Activated T-helper 1 cell treated with anti-CD3 and anti-CD28 coated beads, Interleukin-2, amount 50 U/mL, for 16 hours (primary cell): ENCODE measurements at places on chromosomes 2 and 18.

GRCh38 chr2:237190966-237191713 is 105.5 kb downstream of the COPS8 start:
- no peak for DNase-seq

DNA sequence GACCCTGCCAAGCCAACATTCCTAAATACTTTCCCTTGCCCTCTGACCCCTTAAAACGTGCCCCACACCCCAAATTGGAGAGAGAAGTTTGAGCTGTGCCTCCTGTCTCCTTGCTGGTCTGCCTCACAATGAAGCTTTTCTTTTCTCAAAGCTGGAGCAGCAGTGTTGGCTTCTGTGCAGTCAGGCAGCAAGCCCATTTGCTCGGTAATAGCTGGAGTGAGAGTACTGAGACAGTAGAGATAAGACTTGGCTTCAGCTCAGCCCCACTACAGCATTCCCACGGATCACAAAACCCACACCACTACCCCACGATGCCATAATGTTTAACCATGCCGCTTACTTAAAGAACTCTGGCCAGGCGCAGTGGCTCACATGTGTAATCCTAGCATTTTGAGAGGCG is 73.0 kb downstream of the NCAPH start:
- DNase-seq, result no peak

GRCh38 chr2:101082998-101083397 is 68.2 kb downstream of the TBC1D8 start:
- DNase-seq, result no peak

DNA sequence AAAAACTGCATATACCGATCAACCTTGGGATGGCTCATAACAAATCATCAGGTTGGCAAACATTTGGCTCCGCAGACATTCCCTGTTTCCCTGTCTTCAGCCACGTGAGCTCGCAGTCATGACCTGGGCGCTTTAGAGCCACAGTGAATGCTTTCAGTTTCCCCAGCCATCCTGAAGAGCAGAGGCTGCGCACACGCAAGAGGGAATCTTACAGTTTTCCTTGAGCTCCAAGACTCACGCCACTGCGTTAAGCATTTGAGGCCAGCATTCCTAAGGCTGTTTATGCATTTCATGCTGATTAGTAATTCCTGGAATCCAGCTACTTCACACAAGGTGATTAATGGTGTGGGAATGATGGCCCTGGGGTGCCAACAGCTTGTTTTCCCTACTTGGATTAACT is 95.1 kb downstream of the MTCL1 start:
- DNase-seq, result no peak

- DNase-seq, result no peak
These were observed 82.0 kb downstream of the GPD2 start for GRCh38 chr2:156518138-156518537.

GRCh38 chr18:31206071-31206470 is 43.4 kb upstream of the DSC1 start:
- DNase-seq, result no peak

GRCh38 chr2:27261241-27261925 is 1.5 kb downstream of the SLC30A3 start:
- DNase-seq, result no peak

- DNase-seq, result no peak
These were observed 62.0 kb downstream of the MBD2 start for GRCh38 chr18:54162431-54162830.

DNA sequence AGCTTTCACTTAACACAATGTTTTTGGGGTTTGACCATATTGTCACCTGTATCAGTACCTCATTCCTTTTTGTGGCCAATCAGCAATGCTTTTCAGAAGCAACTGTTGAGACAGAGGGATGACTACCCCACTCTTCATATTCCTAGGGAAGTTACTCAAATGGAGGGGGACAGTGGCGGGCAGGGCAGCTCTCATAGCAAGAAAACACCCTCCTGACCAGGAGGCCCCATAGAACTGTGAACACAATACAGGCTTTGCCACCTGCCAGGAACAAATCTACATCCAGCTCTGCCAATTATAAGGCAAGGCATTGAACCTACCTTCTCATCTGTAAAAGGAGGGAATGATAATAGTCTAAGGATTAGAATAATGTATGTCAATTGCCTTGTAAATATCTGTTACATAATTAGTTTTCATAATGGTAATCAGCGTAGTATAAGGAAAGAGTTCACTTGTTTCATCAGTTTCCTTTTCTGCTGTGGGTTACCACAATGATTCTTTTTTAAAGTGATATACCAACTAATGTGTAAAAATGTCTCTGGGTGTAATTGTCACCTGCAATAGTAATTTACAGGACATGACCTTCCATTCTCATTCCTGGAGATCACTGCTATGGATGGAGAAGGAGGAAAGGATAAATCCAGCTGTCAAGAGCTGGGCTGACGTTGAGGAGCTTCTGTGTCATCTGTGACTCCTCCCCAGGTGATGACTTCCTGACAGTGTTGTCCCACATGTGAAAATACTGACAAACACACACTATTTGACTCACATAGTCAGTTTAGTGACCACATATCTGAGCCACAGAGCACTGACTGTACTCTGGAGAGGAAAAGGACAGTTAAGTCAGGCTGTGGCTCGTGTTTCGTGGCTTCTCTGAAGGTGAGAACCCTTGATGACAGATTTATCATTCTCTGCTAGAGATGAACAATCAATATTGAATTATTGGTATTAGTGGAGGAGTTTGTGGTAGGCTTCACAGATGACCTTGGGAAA is 13.5 kb downstream of the ALPK2 start:
- DNase-seq, result peak; percentile 44

- no peak for DNase-seq
These were observed 840.4 kb downstream of the CPS1 start for GRCh38 chr2:211396815-211397214.

- DNase-seq, result no peak
These were observed 1.6 kb upstream of the GPR45 start for GRCh38 chr2:105239924-105240323.

- no peak for DNase-seq
These were observed 274.8 kb upstream of the SLC39A10 start for GRCh38 chr2:195382186-195382585.

DNA sequence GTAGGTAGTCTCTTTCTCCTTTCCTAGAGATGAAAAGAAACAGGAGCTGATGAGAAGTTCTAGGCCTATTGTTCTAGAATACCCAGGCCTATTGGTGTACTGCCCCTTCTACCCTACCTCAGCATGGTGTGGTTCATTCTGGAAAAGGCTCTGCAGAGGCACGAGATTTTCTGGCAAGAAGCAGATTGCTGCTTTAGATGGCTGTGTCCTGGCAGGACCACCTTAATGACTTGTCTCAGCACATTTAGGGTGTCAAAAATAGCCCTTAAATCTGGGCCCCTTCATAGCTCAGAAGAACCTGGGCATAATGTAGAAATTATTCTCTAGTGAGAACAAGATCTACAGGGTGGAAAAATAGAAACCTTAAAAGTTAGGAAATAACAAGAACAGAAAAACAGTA is 87.9 kb downstream of the BCL2L11 start:
- DNase-seq, result no peak

GRCh38 chr2:101948625-101949155 is 43.1 kb upstream of the IL1R2 start:
- no peak for DNase-seq

DNA sequence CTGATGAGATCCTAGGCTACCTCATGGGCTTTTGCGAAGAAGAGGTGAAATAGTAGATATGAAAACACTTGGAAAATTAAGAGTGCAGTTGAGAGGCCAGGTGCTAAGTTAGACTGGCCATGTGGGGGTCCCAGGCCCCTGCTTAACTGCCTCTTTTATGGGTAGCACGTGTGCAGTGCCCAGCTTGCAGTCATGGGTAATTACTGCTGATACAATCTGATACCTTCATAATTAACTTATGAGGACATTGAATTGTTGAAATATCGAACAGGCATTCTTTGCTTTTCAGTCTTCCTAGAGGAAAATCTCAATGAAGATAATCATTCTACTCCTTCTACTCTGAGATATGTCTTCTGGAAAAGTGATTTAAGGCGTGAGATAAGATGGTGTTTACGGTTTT is 11.6 kb downstream of the TRAF3IP1 start:
- no peak for DNase-seq

DNA sequence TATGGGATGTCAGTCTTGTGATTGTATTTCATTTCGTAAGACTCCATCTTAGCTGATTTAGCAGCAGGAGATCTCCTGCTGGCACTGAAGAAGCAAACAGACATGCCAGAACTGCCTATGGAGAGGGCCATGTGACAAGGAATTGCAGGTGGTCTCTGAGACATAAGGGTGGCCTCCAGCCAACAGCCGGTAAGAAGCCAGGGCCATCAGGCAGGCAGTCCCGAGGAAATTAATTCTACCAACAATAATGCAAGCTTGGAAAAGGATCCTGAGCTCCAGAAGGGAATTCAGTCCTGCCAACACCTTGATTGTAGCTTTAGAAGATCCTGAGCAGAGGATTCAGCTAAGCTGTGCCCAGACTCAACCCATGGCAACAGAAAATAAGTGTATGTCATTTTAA is 87.1 kb upstream of the DNAJC10 start:
- DNase-seq, result no peak

DNA sequence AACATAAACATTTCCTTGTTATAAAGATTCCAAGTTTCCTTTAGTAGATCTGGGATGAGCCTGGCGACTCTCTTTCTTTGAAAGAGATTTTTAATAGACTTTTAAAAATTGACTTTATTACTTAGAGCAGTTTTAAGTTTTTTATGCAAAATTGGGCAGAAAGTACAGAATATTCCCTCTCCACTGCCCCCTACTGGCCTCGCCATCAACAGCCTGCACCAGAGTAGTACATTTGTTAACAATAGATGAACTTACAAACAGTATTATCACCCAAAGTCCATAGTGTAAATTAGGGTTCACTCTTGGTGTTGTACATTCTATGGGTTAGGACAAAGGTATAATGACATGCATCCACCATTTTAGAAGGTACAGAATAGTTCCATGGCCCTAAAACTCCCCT is 3.9 kb downstream of the MAP3K19 start:
- DNase-seq, result no peak

- no peak for DNase-seq
These were observed 113.5 kb downstream of the KCTD1 start for GRCh38 chr18:26434887-26435286.

DNA sequence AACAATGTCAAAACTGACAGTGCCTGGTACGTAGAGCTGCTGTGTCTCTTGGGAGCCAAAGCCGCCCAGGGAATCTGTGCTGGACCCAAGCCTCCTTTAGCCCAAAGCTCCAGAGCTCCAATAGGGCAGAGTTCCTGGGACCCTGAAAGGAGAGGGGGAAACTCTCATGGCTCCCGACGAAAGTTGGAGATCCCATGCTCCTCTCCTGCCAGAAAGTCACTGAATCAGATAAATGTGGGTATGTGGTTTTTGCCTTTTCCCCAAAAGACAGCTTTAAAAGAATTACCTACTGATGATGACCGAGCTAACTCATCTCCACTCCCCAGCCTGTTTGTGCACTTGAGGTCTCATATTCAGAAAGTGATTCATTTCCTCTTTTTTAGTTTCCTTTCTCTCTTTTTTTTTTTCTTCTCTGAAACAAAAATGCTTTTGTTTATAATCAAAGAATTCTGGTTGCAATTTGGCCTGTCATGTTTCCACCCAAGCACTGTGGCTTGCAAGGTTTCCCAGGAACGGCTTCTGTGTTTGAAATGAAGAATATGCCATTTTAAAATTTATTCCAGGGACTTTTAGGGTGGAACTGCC is 14.1 kb upstream of the PMAIP1 start:
- no peak for DNase-seq

DNA sequence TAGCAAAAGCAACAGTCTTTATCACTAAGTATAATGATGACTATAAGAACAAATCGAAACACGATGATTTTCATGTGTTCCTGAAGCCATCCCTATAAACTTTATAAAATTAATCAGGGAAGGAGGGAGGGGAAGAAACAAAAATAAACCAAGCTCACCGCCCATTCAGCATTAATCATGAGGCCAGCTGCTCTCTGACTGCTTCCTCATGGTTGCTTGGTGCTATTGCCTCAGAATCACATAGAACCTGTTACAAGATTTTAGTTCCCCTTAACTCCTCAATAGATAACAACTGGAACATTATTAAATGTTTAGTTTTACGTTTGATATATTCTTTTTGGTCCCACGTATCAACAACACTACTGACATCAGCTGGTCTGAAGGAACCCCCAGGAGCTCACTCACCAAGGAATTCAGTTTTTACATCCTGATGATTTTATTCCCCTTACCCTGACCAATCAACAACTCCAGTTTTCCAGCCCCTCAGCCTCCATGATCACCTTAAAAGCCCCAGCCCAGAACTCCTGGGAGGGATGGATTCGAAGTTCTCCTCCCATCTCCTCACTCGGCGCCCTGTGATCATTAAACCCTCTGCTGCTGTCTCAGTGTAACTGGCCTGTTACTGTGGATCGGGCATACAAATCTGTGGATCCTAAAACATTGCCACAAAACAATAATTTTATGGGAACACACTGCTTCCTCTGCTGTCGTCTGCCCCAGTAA is 10.6 kb upstream of the HNRNPLL start:
- no peak for DNase-seq

- DNase-seq, result no peak
These were observed 36.8 kb downstream of the MYT1L start for GRCh38 chr2:2294183-2294690.
